ENCODE measurements at places on chromosomes 11 and 22.

DNA sequence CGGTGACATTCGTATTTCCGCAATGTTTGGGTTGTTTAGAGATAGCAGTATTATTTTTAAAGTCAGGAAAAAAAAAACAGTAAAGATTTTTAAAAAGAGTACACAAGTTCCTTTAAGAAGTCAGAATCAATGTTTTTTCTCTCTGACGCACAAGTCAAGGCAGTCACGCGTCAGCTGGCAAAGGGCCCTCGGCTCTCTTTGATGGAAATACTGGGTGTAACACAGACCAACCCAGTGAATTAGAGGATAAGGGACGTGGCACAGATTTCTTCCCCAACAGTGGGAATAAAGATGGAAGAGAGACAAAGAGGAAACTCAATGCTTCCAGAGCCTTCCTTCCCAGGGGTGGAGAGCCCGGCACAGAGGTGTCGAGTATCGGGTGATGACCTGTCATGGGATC lies 13.4 kb downstream of the ASCC2 start:
- DNase-seq: no peak

GRCh38 chr11:75011357-75011756 lies 22.6 kb downstream of the NEU3 start:
- DNase-seq: no peak

DNA sequence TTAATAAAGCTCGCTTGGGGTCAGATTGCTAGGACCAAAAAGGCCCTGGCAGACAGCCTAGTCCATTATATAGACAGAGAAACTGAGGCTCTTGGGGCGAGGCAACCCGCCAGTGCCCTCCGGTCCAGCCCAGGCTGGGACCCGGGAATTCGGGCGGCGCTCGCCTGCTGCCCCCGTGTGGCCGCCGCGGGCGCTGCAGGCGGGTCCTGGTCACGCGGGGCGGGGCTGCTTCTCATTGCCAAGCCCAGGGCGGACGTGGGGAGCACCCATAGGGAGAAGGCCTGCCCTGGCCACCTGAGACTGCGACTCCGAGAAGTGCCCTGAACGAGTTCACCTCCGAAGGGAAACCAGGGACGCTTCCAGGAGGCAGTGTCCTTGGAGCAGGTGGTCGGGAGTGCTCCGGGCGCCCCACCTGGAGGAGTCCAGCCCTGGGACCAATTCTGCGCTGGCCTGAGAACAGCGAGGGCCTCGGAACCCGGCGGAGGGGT lies 36.0 kb upstream of the CSNK1E start:
- DNase-seq: no peak

GRCh38 chr11:96073536-96073935 lies 149.6 kb upstream of the MTMR2 start:
- no peak for DNase-seq

DNA sequence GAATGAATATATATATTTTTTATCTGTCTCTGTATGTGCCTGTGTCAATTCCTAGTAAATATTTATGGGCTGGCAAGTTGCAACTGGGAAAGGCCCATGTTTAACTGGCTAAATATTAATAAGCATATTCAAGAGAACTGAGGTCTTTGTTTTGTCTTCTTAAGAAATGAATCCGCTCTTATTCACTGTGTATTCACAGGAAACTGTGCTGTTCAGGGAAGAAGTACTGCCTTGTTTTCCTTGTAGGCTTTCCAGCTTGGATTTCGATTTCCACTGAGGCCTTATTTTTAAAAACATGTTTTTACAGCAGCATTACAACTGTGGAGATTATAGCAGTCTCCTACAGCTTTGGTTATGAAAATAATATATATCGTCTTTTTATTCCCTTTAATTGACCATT lies 64.7 kb downstream of the LDLRAD3 start:
- DNase-seq: no peak

DNA sequence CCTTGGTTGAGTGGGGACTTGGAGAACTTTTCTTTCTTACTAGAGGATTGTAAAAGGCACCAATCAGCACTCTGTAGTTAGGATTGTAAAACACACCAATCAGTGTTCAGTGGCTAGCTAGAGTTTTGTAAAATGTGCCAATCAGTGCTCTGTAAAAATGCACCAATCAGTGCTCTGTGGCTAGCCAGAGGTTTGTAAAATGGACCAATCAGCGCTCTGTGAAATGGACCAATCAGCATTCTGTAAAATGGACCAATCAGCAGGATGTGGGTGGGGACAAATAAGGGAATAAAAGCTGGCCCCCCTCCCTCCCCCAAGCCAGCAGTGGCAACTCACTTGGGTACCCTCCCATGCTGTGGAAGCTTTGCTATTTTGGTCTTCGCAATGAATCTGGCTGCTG lies 5.5 kb upstream of the DRG1 start:
- DNase-seq: no peak

- no peak for DNase-seq
Measured at GRCh38 chr11:66265531-66266377, 2.7 kb upstream of the RAB1B start.

DNA sequence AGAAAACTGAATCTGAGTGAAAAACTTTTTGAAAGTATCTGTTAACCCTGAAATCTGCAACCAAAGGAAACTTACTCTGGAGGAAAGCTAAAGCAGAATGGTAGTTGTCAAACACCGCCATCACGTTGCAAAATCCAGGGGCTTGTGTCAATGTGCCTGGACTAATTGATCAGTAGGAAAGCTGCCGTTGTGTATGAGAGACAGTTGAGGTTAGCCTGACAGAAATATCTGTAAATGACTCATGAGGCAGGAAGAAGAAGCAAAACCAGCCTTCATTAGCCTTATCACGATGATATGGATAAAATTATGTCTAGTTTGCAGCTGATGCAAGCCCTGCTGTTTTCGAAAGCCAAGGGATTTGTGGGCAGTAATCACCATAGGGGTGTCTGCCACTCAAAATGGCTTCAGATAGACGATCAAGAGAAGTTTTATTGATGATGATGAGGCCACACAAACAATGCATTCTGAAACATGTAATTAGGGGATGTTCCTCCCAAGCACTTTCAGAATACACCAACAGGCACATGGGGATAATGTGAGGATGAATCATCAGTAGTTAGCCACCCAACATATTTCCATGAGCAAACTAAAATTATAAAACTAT lies 8.9 kb downstream of the SCGB1A1 start:
- no peak for DNase-seq

DNA sequence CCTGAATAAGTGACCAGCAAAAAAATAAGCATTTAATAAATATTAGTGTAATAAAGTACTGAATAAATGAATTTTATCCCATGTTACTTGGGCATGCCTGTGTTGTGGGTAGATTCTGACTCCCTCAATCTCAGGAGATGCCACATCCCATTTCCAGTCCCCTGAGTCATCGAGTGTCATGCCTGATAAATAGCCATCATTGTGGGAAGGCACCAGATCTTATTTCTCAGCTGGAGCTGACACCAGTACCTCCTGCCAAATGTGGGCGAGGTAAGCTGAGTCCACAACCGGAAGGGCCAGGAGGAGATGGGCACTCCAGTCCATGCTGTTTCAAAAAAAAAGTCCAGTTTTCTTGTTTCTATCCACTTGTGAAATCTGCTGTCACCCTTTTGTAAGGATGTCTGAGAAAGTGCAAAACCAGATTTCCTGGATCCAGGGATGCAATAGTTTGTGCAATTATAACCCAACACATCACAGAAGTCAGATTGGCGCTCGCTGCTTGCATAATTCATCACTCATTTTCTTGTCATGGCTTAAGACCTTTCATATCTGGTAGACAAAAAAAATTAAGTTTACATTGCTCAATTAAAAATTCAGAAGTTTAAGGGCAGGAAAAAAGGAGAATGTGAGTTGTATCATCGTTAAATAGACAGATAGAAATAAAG lies 311.6 kb downstream of the MIAT start:
- no peak for DNase-seq

GRCh38 chr22:42717197-42717928 lies 3.3 kb downstream of the A4GALT start:
- DNase-seq: no peak

- no peak for DNase-seq
Measured at GRCh38 chr11:47628026-47628425, 14.3 kb downstream of the MTCH2 start.

DNA sequence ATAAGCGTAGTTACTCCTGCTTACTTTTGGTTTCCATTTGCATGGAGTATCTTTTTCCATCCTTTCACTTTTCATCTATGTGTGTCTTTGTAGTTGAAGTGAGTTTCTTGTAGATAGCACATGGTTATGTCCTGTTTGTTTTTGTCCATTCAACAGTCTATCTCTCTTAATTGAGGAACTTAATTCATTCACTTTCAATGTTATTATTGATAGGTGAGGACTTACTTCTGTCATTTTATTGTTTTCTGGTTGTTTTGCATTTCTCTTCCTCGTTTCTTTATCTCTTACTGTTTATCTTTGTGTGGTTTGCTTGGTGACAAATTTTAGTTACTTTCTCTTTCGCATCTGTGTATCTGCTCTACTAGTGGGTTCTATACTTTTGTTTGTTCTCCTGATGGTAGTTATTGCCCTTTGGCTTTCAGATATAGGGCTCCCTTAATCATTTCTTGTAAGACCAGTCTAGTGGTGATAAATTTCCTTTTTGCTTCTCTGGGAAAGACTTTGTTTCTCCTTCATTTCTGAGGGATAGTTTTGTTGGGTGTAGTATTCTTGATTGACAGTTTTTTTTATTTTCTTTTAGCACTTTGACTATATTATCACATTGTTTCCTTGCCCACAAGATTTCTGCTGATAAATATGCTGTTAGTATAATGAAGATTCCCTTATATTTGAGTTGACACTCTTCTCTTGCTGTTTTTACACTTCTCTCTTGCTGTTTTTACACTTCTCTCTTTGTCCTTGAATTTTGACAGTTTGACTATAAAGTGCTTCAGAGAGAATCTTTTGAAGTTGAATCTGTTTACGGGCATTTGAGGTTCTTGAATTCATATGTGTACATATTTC lies 9.0 kb upstream of the RAG1 start:
- no peak for DNase-seq

DNA sequence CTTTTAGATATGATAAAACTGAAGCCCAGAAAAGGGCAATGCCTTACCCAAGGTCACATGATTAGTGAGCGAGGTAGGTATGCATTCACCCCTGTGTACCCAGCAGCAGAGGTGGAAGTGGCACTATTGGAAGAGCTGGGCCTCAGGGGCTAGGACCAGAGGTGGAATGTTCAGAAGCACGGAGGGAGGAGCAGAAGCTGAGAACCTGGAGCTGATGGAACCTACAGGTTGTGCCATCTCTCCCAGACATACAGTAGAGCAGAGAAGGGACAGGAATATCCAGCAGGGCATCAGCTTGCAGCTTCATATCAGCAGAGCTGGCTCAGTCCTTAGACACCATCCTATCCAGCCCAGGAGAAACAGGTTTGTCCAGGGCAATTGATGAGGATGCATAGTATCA lies 14.6 kb upstream of the FCHSD2 start:
- no peak for DNase-seq

DNA sequence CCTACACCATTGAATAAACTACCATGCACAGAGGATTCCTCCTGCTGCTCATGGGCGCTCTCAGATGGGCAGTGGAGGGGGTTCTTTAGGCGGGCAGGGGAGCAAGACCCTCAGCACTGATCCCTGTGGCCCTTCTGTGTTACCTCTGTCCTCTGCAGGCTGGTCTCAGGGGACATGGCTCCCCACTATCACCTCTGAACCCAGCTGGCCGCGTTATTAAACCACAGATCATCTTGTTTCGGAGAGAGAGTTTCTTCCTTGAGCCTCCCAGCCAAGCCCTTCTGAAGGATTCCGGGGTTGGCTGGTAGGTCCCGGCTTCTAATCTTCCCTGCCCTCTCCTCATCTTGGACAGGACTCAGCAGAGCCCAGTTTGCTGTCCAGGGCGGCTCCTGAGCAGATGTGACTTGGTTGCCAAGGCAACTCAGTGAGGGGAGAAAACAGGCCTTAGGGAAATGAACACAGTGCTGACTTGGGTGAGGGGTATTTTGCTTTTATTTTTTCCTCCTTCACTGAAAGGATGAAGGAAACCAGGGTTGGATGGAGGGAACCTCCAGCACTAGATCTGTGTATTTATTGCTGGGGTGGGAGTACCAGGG lies 13.3 kb downstream of the APOL3 start:
- no peak for DNase-seq

GRCh38 chr22:23057331-23057730 lies 13.0 kb upstream of the GNAZ start:
- DNase-seq: no peak

GRCh38 chr11:121372671-121373429 lies 79.3 kb upstream of the SORL1 start:
- DNase-seq: no peak

DNA sequence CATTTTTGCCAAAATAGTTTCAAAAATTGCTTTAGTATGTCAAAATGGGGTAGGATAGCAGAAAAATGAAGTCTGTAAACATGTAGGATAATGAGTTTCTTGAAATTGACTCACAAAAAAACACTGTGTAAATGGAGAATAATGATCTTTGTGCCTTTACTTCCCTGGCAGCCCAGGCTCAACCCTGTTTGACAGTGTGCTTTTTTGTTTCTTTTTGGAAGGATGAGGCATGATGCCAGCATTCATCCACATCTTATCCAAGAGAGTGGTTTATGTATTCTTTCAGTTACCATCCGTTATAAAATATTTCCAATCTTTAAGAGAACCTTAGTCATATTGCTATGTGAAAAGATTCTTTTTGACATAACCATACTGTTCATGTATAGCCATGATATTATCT lies 70.6 kb downstream of the ARHGAP42 start:
- DNase-seq: no peak

GRCh38 chr11:110425751-110426545 lies 3.8 kb upstream of the FDX1 start:
- no peak for DNase-seq

- DNase-seq: no peak
Measured at GRCh38 chr11:37371346-37371970, 773.4 kb upstream of the RAG2 start.

GRCh38 chr11:29022676-29023075 lies 914.5 kb downstream of the METTL15 start:
- DNase-seq: no peak

- no peak for DNase-seq
Measured at GRCh38 chr11:15969701-15970329, 386.5 kb downstream of the SOX6 start.

GRCh38 chr11:37748641-37749040 lies 1150.6 kb upstream of the RAG2 start:
- DNase-seq: no peak

DNA sequence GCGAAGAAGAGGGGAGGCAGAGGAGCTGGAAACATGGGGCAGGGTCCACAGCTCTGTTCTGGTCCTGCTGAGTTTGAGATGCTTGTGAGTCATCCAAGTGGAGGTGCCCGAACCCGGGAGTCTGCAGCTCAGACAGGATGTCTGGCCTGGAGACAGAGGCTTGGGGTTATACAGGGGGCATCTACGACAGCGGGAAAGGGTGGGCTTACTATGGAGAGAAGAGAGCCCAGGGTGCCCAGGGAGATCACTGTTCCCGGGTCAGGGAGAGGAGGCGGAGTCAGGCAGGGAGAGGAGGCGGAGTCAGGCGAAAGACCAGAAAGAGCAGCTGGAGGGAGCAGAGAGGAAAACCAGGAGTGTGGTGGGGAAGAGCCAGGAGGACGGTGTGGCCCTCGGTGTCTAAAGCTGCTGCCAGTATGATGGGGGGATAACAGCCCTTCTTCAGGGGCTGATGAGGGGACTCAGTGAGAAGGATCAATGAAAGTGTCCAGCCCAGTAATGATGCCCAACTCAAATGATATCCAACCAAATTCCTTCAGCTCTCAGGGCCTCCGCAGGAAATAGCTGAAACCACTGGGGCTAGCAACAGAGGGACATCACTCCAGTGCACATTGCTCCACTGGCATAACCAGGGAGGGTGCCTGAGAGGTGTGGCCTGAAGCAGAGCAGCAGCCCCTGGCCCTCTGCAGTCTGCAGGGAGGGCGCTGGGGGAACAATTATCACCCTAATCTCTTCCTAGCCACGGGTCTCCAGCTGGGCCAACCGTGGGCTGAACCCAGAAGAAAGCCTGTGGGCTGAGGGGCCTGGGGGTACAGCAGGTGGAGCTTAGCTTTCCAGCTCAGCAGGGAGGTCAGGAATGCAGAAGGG lies 2.6 kb upstream of the LTBP3 start:
- DNase-seq: no peak

Measured in glomerular endothelial cell (primary cell).